ENCODE measurements at places on chromosomes 3 and 15. TPM values are rescaled to one million over a fixed set of nuclear protein-coding genes. Genes with fewer than 3 reads are reported as not detected.

Gene BCL2A1
- not detected for polyA plus RNA-seq

Gene TGM5
- polyA plus RNA-seq = not detected

Gene NUTM1
- not detected for polyA plus RNA-seq

Gene AMOTL2
- polyA plus RNA-seq = 30.1 TPM

Gene DLEC1
- polyA plus RNA-seq = 0.25 TPM

Gene IGSF10
- not detected for polyA plus RNA-seq

Gene PARP15
- polyA plus RNA-seq = not detected

Gene LCMT2
- polyA plus RNA-seq = 10.3 TPM

Gene LTF
- polyA plus RNA-seq = not detected

Gene CHRNA3
- 2.4 TPM for polyA plus RNA-seq

Gene DNAJA4
- polyA plus RNA-seq = not detected

Gene SLC6A20
- not detected for polyA plus RNA-seq

Gene EPHA3
- polyA plus RNA-seq = 33.0 TPM

Gene IL16
- polyA plus RNA-seq = not detected

Gene ZNF770
- polyA plus RNA-seq = 18.9 TPM

Gene LRRC58
- 8.1 TPM for polyA plus RNA-seq

Gene AGTR1
- polyA plus RNA-seq = 1.3 TPM

Gene COX17
- 49.4 TPM for polyA plus RNA-seq

Gene FSTL1
- polyA plus RNA-seq = 12.3 TPM

Gene SRP14
- polyA plus RNA-seq = 385 TPM

Gene CACNA2D3
- 26.2 TPM for polyA plus RNA-seq

Gene CYP8B1
- not detected for polyA plus RNA-seq

Gene ADAM10
- polyA plus RNA-seq = 66.3 TPM

Gene FAM81A
- 4.5 TPM for polyA plus RNA-seq

Gene GXYLT2
- polyA plus RNA-seq = 0.16 TPM

Gene CDCP1
- not detected for polyA plus RNA-seq

Gene TMIE
- polyA plus RNA-seq = not detected

Gene SAMD7
- not detected for polyA plus RNA-seq

Gene GOLGA8H
- polyA plus RNA-seq = 0.14 TPM

Gene FRMD5
- polyA plus RNA-seq = 25.8 TPM

Gene CCDC13
- polyA plus RNA-seq = 6.5 TPM

Gene DISP2
- 26.0 TPM for polyA plus RNA-seq

Gene CCDC80
- polyA plus RNA-seq = 0.14 TPM

Measured in neural cell (in vitro differentiated cells).